ENCODE measurements at places on chromosomes 6 and 20. TPM values are rescaled to one million over a fixed set of nuclear protein-coding genes. Genes with fewer than 3 reads are reported as not detected.

DNA sequence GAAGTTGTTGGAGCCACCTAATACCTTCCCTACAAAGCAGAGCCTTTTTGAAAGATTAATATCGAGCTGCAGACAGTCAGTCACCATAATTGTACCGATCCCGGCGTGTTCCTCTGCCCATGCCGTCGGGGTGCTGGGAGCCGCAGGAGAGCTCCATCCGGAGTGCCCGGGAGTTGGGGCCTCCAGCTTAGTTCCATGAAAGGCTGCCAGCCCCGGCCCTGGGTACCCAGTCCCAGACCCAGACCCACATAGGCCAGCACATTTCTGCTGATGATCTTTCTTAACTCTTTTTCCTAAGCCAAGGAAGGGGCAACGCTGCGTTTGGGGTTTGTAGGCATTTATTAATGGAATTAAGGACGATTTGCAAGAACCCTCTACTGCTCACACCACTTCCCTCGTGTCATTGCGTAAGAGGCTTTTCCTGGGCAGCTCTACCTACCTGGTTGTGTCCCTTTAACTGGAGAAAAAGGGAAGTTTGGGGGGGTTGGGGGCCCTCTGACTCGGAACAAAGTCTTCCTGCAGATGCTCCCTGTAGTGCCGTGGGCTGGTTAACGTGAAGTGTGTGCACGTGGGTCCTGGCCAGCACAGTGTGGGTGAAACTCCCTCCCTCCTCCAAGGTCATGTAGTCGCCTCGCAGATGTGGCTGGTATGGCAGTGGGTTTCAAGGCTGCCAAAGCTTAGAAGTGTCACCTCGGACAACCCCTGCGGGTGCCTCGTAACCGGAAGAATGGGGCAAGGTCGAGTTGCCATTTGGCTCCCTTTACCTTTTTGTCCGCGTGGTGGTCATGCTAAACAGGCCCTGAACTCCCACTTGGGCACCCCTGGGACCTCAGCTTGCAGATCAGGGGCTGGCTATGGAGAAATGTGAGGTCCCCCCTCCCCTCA lies 54.3 kb upstream of the APCDD1L start:
- H3K4me1 ChIP-seq = no peaks in the 10 kb centered on the region
- no peaks in the 10 kb centered on the region for H3K27me3 ChIP-seq
- no peak overlapping the region for H3K27ac ChIP-seq

The FAM209B gene
- total RNA-seq = not detected

DNA sequence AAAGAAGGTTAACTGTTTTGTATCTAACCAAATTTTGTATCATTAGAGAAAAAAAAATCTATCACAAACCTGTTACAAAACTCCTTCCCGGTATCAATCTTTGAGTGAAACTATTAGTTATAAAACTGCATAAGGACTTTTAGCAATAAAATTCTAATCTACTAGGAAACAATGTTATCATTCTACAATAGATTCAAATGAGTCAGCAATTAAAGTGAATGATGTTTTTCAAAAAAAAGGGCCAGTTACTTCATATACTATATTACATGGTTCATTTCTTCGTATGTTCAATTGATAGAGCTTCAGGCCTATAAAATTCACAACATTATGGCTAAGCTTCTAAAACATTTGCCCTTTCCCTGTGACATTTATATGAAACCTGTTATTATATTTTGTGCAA lies 15.6 kb downstream of the ASCC3 start:
- H3K4me1 ChIP-seq = no peaks in the 10 kb centered on the region
- H3K27me3 ChIP-seq = no peaks in the 10 kb centered on the region
- no peak overlapping the region for H3K27ac ChIP-seq
- H3K4me3 ChIP-seq = no peak overlapping the region

GRCh38 chr6:90362318-90362717 lies 65.7 kb upstream of the BACH2 start:
- no peaks in the 10 kb centered on the region for H3K4me1 ChIP-seq
- no peak overlapping the region for H3K27ac ChIP-seq
- no peaks in the 10 kb centered on the region for H3K36me3 ChIP-seq
- no peaks in the 10 kb centered on the region for H3K27me3 ChIP-seq
- DNase-seq = no peak

Data from colonic mucosa (tissue), 4 donors.